Gastroesophageal sphincter (tissue), 4 donors: ENCODE measurements at places on chromosomes 2 and 18. TPM values are rescaled to one million over a fixed set of nuclear protein-coding genes. Genes with fewer than 3 reads are reported as not detected.

DNA sequence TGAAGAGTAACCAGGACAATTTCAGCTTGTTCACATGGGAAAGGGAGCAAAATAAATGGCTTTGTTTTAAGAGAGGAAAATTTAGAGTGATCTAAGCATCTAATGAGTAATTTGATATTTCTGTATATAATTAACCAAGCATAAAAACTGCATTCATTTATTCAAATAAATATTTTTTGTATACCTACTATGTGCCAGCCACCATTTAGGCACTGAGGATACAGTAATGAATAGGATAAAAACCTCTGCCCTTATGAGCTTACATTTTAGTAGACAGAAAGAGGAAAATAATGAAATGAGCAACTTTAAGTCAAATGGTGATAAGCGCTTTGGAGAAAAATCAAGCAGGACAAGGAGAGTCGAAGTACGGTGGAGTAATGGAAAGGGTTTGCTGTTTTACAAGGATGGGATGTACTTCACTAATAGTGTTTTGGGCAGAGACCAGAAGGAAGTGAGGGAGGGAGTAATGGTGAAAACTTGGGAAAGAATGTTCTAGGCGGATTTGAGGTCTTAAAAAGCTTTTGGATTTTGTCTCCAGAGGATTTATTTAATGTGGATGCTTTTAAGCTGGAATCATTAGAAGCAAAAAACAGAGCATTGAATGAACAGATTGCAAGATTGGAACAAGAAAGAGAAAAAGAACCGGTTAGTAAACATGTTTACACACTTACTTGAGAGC, 17.4 kb downstream of the NDC80 start:
- no peak for ATAC-seq

DNA sequence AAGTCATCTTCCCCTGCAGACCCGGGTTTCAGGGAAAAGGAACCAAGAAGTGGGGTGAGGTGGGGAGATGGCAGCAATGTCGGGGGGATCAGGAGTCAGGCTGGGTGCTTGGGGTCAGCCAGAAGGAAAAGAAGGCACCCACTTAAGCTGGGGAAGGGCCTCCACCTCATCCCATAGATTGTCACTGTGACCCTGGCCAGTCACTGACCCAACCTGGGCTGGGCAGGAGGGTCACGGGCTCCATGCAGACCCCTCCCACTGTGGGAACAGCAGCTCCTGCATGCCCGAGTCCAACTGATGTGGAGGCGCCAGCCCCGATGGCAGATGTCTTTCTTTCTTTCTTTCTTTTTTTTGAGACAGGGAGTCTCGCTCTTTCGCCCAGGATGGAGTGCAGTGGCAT, 53.6 kb upstream of the HAAO start:
- no peak for ATAC-seq

DNA sequence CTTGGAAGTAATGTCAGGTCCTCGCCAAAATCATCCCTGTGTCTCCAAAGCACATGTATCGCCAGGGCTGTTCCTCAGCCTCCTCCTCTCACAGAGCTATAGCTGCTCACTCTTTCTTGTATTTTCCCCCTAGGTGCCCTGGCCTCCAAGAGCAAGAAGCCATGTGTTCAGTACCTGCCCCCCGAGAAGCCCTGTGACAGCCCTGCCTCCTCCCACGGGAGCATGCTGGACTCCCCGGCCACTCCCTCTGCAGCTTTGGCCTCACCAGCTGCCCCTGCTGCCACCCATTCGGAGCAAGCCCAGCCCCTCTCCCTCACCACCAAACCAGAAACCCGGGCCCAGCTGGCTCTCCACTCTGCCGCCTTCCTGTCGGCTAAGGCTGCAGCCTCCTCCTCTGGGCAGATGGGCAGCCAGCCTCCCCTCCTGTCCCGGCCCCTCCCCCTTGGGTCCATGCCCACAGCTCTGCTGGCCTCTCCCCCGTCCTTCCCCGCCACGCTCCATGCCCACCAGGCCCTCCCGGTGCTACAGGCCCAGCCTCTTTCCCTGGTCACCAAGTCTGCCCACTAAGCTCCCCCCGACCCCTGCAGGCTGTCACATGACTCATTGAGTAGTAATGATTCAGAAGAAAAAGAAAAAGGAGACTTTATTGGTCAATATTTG, 18.8 kb downstream of the TGOLN2 start:
- ATAC-seq = peak; percentile 53

GRCh38 chr2:213149294-213149875, 2.0 kb downstream of the IKZF2 start:
- ATAC-seq = no peak

DNA sequence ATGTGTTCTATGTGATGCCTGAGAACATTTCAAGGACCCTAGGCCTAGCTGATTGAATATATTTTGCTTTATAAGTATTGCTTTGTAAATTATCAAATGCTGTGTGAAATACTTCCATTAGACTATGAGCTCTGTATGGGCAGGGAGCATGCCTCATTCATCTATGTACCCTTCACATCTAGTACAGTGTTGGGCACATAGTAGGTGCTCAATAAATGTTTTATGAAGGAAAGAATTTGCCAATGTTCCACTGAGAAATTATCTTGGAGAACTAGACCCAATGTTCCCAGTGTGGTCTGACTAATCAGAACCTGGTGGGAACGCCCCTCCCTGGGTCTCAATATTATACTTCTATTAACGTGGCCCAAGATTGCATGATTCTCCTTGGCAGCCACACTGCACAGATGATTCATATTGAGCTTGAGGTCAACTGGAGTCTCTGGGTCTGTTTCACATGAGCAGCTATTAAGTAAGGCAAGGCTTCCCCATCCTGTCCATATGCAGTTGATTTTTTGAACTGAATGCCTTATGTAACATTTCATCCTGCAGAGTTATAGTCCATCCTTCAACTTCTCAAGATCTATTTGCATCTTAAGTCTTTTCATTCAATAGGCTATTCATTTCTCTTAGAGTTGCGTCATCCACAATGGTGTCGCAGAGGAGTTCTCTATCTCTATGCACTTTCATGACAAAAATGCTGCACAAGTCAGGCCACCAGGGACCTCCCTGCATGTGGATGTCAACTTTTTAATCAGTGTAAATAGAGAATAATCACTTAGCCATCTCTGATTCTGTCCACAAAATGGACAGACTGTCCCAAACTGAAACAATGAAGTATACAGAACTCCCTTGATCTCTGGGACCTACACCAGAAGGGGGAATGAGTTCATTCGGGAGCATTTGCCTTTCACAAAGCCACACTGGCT, 257.6 kb downstream of the CYP26B1 start:
- peak; percentile 83 for ATAC-seq

DNA sequence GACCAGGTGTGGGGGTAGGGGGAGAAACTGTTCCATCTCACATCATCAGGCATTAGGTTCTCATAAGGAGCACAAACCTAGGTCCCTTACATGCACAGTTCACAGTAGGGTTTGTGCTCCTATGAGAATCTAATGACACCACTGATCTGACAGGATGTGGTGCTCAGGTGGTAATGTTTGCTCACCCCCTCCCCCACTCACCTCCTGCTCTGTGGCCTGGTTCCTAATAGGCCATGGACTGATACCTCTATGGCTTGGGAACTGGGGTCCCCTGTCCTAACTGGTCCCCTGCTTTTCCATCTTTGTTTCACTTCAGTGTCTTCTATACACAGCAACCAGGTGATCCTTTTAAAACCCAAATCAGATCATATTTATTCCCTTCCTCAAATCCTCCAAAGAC, 267.8 kb downstream of the TNS1 start:
- no peak for ATAC-seq

- no peak for ATAC-seq
These were observed 1.8 kb downstream of the CBLN2 start for GRCh38 chr18:72542342-72542741.

- no peak for ATAC-seq
These were observed 29.3 kb downstream of the COL6A3 start for GRCh38 chr2:237384672-237385020.

GRCh38 chr2:38751596-38752410, 642 bp upstream of the SRSF7 start:
- no peak for ATAC-seq

GRCh38 chr18:31950583-31950982, 7.7 kb upstream of the TRAPPC8 start:
- ATAC-seq = no peak

DNA sequence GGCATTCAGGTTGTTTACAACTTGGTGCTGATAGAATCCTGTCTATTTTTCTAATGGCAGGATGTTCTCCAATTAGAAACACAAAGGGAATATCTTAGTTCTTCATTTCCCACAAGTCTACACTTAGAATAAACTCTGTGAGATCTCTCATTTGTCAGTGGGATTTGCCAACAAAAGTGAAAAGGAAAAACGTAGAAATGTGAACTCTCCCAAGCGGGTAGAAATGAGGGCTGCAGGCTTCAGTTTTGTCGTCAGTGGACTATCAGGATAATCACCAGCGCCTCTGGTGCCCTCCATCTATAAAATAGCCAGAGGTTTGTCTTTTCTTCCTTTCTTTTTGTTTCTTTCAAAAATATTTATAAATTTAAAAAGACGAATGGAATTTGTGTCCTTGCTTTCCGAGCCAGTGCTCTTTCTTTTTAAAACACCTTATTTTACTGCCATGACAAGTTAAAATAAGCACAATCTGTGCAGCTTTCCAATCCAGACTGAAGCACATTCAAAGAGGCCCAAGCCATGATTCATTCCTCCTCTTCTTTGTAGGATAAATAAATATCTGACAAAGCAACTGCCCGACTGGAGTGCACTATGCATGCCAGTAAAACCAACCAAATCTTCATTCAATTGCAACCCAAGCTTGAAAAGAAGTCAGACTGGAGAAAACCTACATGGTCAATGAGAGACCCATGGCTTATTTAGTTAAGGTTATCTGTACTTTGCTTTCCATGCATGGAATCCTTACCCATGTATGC, 185.8 kb downstream of the ANKRD44 start:
- ATAC-seq = peak; percentile 82

DNA sequence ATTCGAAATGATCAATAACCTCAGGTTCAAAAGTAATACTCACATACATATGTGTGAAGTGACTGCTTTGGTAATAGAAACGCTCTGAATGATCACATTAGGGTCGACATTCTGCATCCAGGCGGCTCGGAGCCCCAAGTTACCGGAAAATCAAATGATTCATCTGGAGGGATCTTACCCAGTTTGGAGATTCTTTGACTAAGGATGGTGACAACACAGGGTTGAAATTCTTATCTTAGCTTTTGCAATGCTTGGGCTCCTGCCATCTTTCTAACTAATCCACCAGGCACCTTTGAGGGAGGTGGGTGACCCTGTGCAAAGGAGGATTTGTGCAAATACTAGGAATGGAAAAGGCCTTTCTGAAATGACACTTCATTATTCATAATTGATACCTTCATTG, 10.8 kb downstream of the GBX2 start:
- no peak for ATAC-seq

- ATAC-seq = no peak
These were observed 138.5 kb upstream of the SLC35G4 start for GRCh38 chr18:11470941-11471340.

GRCh38 chr2:14626873-14627272, 5.6 kb upstream of the LRATD1 start:
- ATAC-seq = no peak

DNA sequence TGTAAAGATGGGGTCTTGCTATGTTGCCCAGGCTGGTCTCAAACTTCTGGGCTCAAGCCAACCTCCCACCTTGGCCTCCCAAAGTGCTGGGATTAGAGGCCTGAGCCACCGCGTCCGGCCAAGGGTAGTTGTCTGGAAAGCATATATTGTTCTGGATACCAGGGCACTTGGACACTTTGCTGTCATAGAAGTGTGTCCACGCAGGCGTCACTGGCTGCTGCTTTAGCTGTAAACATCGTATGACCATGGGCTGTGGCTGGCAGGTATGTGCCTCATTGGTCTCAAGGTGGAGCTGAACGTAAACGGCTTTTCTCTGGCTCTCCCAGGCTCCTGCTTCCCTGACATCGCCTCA, 3.2 kb upstream of the GPR35 start:
- ATAC-seq = no peak

- no peak for ATAC-seq
These were observed 133.1 kb downstream of the DYSF start for GRCh38 chr2:71586471-71586870.

GRCh38 chr2:222481941-222482340, 57.6 kb downstream of the SGPP2 start:
- ATAC-seq = no peak

DNA sequence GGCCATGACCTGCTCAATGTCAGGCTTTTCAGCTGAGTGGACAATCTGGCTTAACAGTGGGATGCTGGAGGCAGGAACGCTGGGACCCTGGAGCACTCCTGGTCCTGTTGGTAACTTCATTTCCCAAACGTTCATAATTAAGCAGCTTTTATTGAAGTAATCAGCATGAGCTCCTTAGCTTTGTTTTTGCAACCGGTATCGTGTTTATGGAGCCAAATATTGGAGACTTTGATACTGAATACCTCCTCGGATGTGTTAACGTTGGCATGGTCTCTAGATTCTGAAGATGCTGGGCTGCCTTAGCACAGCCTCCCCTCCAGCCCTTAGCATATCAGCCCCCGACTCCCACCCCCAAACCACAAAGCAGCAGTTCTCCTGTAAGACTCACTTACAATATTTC, 60.7 kb downstream of the OSR1 start:
- no peak for ATAC-seq

- no peak for ATAC-seq
These were observed 65.8 kb downstream of the RTP5 start for GRCh38 chr2:241935314-241935713.

- peak; percentile 31 for ATAC-seq
These were observed 44.8 kb upstream of the KDM3A start for GRCh38 chr2:86396291-86396785.

DNA sequence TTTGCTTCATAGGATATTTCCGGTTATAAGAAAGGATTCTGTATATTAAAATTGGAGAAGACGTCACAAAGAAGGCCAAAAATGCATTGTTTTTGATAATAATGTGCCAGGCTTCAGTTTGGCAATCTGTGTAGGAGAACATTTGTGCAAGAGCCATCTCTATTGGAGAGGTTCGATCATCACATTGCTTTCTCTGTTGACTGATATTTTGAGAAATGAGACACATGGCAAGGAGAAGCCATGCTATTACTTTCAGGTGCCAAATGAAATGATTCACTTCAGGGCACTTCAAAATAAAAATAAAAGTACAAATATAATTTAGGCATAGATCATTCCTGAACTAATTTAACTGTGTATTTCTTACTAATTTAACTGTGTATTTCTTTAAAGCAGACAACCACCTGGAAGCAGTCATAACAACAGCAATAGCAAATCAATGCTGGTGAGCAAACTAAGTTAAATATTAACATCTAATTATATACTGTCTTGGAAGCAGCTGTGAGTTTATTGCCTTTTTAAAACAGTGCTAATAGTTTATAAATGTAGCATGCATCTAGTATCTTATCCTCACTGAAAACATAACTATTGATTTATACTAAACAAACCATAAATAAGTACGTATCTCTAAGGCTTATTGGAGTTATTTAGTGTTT, 50.2 kb upstream of the CHST9 start:
- ATAC-seq = no peak

GRCh38 chr18:74742573-74743243, 145.0 kb downstream of the ZNF407 start:
- ATAC-seq = no peak

Gene COX5B
- total RNA-seq = 319 TPM

Gene RAX
- total RNA-seq = not detected

Gene RANBP2
- 78.2 TPM for total RNA-seq

Gene RETREG2
- total RNA-seq = 56.9 TPM

Gene GAREM1
- 16.6 TPM for total RNA-seq

Gene KANSL1L
- total RNA-seq = 24.2 TPM

Gene EGR4
- total RNA-seq = not detected

Gene NMUR1
- 3.4 TPM for total RNA-seq

Gene ITGAV
- 100 TPM for total RNA-seq

Gene GRHL1
- total RNA-seq = 1.3 TPM

Gene FABP1
- not detected for total RNA-seq

Gene LYG2
- not detected for total RNA-seq

Gene MEIS1
- total RNA-seq = 114 TPM

Gene CMPK2
- 5.6 TPM for total RNA-seq

Gene FAM110C
- 4.8 TPM for total RNA-seq

Gene AFF3
- 29.9 TPM for total RNA-seq
